Stimulated activated CD8-positive, alpha-beta memory T cell treated with anti-CD3 and anti-CD28 coated beads, Interleukin-4, amount 100 ng/mL, for 1 hour (primary cell): ENCODE measurements at places on chromosomes 6 and 20.

- no peak for DNase-seq
These were observed 133.4 kb upstream of the MYLIP start for GRCh38 chr6:15995493-15995892.

GRCh38 chr6:117263353-117263927 lies 1.9 kb upstream of the VGLL2 start:
- no peak for DNase-seq

DNA sequence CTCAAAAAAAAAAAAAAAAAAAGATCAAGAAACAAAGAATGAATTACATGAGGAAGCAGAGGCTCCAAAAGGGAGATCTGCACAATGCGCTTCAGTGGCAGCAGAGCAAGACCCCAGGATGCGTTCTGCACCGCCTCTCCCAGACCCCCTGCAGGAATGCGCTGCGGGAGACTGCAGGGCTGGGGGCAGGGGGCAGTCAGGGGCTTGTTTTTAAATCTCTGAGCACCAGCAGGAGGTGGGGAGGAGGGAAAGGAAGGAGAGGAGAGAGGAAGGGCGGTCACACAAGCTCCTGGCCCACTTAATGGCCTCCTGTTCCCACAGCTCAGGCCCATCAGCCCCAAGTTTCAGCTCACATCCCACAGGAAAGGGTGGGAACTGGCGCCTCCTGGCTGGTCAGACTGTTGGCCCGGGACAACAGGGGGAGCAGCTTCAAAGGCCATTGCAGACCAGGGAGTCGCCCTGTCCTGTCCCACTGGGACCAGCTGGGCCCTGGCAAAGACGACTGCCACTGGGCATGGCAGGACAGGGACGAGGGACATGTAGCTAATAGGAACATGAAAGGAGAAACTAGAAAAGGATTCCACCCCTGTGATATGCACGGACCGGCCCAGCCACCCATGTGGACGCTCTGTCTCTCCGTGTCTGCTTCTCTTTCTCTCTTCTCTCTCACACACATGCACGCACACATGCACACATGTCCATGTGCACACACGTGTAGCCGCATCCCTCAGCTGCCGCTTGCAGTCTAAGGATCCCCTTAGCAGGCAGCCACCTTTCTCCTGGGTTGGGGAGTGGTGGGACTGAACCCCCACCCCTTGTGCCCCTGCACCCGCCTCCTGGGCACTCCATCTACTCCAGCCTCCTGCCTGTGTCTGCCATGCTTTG lies 34.7 kb downstream of the TFEB start:
- DNase-seq, result no peak

DNA sequence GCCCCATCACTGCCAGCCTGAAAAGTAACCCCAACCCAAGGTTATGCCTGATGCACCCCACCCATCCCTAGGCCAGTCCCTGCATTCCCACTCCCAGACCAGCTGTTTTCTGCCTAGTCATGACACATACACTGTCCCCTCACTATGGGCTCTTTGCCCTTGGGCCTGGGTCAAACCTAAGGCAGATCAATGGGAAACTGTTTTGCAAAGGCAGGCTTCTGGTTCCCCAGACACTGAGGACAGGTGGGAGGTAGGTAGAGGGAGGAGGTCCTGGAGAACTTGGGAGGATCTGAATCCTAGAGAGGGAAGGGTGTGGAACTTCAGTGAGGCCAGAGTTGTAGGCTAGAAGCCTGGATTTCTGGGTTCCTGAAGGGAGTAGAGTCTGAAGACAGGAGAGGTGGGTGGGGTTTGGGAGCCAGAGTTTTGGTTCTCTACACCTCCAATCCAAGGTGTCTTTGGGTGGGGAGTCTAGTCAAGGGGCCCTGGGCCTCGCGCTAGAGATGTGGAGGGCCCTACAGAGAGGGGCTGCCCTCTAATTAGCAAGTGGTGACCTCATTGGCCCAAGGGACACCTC lies 2.0 kb downstream of the CLIC1 start:
- no peak for DNase-seq

- DNase-seq, result no peak
These were observed 9.3 kb downstream of the NAPB start for GRCh38 chr20:23412026-23412425.

- DNase-seq, result no peak
These were observed 11.5 kb downstream of the FILIP1 start for GRCh38 chr6:75481936-75482593.

- DNase-seq, result no peak
These were observed 159.9 kb downstream of the UNC5CL start for GRCh38 chr6:40879169-40879568.

DNA sequence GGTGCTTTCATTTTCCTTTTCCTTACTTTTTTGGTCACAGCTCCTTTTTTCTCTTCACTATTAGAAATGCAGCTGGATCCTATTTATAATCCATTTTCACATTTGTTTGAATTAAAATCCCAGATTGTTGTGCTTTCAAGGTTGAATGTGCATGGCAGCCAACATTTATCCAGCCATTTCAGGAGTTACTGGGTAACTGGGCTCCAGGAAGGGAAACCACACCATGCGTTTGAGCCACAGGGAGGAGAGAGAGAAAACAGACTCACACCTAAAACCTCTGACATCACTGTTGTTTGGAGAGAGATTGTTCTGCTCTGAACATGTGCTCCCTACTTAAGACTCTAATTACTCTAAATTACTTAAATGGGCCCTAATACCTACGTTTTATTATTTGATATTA lies 173.4 kb downstream of the BMP2 start:
- no peak for DNase-seq

DNA sequence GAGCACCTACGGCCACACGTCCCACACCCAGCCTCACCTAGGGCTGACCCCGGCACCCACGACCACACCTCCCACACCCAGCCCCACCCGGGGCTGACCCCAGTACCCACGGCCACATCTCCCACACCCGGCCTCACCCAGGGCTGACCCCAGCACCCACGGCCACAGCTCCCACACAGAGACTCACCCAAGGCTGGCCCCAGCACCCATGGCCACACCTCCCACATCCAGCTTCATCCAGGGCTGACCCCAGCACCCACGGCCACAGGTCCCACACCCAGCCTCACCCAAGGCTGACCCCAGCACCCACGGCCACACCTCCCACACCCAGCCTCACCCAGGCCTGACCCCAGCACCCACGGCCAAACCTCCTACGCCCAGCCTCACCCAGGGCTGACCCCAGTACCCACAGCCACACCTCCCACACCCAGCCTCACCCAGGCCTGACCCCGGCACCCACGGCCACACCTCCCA lies 36.7 kb downstream of the NINL start:
- no peak for DNase-seq

DNA sequence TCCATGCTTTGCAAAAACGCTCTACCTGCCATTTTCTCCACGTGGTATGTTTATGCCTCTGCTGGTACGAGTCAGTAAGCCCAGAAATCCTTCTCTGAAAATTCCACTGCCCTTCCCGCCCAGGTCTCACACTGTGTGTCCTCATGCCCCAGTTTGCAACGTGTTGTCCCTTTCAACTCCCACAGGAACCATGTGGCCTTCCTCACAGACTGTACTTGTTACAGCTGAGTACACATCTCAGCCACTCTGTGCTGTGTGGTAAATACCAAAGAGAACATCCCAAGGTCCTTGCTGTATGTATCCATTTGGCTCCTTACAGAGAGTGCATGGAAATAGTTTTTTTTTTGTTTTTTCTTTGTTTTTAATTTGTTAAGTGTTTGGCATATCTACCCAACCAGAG lies 56.9 kb downstream of the RTN4IP1 start:
- no peak for DNase-seq

DNA sequence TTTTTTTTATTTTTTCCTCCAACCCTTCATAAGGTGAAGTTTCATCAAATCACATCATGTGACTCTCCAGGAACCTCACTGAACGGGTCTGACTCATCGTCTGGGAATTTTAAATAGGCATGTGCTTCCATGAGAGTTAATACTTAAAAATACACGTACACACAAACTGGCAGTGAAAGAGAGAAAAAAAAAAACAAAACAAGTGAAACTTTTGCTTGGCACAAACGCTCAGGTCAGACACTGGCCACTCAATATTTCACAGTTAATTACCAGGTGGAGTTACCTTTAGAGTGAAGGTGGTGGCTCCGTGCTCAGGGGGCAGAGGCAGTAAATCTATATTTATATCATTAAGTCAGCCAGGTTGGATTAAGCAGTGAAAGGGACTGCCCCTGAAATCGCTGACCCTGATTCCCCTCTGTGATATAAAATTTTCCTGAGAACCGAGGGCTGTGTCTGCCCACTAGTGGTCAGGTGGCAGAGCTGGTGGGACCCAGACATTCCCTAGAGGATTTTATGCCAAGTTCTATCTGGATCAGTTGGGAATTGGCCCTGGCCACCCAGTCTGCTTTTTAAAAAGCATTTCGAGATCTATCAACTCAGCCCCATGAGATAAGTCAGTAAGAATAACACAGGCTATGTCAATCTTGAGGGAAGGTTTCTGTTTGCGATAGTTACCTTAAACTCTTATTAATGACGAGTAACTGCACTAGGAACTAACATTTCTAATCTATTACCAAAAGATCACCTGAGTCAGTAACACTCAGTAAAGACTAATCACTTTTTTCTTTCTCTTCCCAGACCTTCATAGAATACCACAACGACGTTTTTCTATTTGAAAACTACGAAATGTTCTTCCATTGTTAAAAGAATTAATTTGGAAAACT lies 259.1 kb downstream of the HDGFL1 start:
- DNase-seq, result no peak

DNA sequence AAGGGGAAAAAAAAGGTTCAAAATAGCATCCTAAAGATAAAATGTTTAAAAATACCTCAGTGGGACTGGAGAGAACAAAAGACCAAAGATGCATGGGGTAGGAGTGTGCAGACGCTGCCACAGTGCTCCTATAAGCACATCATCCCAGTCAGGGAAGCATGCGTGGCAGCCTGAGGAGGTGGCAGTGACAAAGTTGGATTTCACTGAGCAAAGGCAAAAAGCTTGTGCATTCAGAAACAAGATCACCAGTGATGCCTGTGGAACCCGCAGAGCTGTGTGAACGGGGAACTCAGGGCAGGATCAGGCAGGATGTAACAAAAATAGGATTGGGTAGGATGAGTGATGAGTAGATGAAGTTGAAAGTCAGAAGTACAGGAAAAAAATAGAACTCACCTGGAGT lies 116.1 kb downstream of the RIMS1 start:
- no peak for DNase-seq
